Tibial nerve (tissue), 4 donors: ENCODE measurements at places on chromosomes 16 and 17. TPM values are rescaled to one million over a fixed set of nuclear protein-coding genes. Genes with fewer than 3 reads are reported as not detected.

The WSCD1 gene
- total RNA-seq: 5.7 TPM

The PSMC3IP gene
- 4.9 TPM for total RNA-seq

The SAP30BP gene
- total RNA-seq: 83.5 TPM

The BCAR1 gene
- total RNA-seq: 43.3 TPM

The TSPOAP1 gene
- 11.4 TPM for total RNA-seq

The WNK4 gene
- 6.7 TPM for total RNA-seq

The HOXB13 gene
- not detected for total RNA-seq

DNA sequence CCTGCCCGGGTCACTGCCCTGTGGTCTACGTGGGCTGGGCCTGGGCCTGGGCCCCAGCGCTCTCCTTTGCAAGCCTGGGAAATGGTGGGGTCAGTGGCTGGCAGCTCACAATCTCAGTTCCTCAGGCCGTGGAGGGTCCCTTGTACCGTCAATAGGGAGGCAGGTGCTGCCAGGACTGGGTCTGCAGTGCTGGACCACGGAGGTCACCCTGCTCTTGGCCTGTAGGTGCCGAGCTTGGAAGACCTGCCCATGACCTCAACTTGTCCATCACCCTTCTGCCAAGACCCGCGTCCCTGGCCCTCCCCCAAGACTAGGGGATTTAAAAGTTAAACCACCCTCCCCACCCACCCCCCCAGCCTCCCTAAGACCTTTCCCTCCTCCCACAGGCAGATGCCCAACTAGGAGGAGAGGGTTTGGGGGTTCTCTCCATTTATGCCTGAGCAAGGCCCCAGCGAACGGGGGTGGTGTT, 2.5 kb downstream of the TBX2 start:
- no peak for DNase-seq

DNA sequence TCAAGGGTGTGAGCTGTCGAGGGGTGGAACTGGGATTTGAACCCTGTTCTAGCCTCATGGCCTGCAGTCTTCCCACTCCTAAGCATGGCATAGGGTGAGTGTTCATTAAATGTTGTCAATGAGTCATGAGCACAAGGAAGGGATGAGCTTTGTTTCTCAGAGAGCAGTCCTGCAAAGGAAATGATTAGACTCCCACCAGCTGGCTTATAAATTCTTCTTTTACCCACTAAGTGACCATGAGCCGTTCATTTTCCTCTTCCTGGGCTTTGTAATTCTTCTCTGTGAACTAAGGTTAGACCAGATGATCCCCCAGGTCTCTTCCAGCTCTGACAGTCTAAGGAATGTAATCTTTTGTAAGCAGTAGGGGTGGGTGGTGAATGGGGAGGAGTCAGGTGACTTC, 47.9 kb upstream of the HNF1B start:
- no peak for DNase-seq

DNA sequence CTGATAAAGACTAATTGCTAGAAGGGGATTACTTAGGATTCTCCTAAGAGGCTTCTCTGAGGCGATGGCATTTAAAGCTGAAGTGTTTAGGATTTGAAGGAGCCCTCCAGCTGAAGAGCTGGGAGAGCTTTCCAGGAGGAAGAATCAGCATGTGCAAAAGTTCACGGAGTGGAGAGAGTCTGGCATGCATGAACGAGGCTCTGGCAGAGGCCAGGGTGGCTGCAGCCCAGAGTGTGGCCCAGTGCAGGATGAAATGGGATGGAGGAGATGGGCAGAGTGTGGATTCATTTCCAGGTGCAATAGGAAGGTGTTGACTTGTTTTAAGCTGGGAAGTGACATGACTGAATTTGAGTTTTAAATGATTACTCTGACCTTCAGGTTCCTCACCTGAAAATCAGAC, 249.0 kb upstream of the CCL2 start:
- DNase-seq: no peak

DNA sequence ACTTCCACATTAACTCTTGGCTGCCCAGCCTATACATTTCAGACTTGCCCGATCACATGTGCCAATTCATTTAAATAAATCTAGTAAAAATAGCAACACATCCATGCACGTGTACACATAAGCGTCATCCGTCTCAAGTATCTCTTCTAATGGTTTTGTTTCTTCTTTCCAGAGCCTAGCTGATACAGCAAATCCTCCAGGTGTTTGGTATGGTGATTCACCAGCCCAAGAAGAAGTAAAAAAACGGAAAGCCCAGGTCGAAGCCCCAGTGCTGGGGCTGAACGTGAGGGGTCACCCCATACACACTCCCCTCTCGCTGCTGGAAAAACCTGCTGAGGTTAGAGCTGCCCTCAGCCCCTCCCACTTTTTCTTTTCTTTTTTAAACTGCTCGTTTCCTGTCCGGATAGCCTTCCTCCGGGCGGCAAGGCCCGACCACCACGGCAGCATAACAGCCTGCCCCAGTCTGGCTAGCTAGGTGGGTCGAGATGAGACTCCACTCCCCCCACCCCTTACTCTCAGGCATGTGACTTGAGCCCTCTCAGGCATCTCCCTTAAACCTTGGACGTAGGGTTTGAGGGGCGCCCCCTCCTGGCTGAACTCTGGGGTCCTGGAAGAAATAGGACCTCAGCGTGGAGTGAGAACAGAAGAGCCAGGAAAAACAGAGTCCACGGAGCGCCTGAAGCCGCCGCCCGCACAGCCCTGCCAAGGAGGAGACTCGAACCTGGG, 13.9 kb upstream of the OR1F1 start:
- DNase-seq: no peak

DNA sequence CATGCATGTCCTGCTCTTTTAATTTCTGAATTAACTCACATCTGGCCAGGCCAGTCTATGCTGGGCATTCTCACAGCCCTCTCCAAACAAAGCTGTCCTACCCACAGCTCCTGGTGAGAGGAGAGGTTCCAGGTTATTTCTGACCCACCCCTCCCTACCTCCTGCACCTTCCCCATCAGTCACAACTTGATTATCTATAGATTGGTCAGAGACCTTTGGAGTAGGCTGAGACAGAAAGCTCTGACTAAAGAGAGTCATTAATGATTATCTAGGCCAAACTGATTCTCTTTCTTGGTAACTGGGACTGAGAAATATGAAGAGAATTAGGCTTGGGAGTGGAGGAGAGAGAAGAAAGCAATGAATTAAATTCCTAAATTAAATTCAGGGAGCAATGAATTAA, 1.4 kb upstream of the KRT222 start:
- no peak for DNase-seq
